Retina (tissue), 1 donor: ENCODE measurements at places on chromosomes 12 and 14.

DNA sequence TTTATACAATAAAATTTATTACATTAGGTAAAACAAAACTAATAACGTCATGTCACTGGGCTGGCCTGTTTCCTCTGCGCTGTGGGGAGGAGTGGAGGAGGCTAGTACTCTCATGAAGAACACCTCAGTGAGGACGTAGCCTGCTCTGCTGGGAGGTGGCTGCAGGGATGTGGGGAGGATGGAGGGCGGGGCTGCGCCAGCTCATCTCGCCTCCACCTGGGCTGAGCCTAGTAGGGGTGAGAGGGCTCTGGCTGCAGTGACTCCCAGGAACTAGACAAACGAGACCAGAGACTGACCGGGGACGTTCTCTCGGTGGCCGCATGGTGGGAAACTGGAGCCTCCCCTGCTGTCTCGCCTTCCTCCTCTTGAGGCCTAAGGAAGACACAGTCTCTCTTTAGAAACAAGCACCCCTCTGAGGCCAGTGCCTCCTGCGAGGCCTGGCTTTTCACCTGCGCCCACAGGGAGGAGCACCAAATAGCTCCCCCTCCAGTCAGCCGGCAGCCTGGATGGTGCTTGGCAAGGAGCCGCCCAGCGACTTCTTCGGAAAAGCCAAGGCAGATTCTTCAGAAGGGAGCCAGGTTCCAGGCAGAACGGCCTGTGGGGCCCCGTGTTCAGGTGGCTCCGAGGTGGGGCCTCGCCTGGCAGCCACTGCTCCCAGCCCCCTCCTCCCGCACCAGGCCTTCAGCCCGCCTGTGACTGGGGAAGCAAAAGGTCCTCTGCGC, 62.4 kb downstream of the PLEKHG3 start:
- DNase-seq, result no peak

DNA sequence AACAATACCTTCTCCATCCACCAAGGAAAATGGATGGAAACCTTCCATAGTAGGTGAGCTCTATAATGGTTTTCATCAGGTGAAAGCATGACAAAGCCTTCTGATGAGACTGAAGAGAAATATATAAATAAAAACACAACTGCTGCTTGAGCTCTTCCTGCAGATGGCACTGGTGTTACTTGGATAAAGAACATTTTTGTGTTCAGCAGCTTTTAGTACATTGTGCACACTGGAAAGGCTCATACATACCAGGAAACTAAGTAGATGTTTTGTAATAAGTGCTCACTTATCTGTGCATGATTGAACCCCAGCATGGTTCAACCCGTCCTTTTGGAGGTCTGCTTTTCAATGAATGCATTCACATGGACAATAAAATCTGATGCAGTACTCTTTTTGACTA, 357.3 kb upstream of the MIS18BP1 start:
- peak; percentile 49 for DNase-seq

DNA sequence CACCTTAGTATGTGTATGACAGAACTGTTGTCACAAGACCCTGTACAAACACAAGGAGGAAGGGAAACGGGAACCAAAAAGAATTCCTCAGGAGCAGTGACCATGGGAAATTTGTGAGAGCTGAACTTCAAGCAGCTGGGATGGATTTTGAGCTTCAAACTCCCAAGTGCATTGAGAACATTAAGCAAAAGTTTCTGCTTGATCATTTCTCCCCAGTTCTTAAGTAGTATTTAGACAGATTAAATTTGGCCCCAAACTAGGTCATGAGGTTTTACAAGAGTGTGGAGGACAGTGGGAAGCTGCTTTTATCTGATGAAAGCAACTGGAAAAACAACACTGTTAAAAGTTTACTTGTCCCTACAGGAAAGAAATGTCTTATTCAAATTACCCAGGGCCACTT, 206.0 kb upstream of the DCN start:
- peak; percentile 26 for DNase-seq

DNA sequence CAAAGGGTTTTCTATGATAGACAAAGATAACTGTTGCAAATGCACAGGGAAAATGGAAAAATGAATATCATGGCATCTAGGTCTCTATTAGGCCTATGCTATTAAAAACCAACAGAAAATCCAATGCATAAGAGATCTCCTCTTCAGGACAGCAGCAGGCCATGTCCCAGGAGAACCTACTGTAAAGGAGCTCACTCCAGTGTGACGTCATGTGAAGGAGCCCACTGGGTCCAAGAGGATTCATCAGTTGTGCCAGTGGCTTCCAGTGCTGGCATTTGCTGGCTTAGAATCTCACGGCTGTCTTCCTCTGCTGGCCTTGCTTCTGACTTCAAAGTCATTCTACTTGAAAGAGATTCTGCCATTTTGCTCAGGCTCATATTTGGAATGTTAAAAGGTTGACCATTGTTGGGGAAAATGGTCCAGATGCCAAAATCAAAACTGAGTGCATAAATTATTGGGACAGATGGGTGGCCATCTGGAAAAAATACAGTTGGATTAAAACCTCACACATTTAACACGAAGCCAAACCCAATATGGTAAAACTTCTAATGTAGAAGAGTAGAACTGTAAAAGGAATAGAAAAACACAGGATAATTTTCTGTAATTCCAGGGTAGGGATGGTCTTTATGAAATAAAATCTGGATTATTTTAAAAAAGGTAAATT, 75.4 kb upstream of the ARID2 start:
- DNase-seq, result peak; percentile 4

DNA sequence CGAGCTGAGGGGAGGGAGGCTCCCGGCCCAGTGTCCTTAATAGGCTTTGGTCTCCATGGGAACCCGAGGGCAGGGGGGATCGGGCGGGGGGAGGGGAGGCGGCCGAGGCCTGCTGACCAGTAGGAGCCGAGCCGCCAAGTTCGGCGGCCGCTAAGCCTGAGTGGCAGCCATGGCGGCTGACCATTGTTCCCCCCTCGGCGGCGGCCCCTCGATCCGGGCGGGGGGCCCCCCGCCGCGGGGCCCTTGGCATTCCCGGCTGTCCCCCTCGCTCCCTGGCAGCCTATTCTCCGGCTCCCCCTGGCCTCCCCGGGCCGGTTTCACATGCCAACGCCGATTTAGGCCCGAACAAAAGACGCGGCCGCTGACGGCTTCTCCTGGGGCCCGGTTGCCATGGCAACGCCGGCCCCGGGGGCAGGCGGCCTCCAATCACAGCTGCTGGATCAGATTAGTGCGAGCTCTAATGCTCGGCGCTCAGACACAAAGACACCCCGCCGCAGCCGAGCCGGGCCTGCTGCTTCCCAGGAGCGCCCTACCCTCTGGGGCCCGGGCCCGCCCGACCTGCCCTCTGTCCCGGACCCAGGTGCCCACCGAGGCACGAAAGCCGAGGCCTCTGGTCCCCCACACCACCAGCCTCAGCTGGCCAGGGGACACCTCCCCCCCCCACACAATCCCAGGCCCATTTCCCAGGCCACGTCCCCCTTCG, 7.3 kb downstream of the MSI1 start:
- DNase-seq, result peak; percentile 99

DNA sequence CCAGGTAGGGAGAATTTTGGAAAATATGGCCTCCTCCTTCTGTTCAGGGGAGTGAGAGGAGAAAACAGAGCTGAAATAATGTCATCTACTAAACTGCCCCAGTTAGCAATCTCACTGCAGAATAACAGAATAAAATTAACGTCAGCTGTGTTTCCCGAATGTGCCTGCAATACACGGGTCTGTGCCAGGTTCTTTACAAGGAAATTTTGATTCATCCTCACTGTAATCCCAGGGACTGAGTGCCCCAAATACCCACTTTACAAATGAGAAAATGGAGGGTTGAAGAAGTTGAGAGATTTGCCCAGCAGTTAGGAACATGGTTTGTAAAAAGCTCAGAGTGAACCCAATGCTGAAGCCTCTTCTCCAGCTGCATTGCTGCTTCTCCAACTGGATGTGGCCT, 21.3 kb upstream of the SERPINA6 start:
- no peak for DNase-seq

GRCh38 chr12:55797068-55797467, 20.5 kb downstream of the SARNP start:
- peak; percentile 41 for DNase-seq

- DNase-seq, result no peak
Measured at GRCh38 chr14:93914278-93914677, 12.9 kb upstream of the FAM181A start.

DNA sequence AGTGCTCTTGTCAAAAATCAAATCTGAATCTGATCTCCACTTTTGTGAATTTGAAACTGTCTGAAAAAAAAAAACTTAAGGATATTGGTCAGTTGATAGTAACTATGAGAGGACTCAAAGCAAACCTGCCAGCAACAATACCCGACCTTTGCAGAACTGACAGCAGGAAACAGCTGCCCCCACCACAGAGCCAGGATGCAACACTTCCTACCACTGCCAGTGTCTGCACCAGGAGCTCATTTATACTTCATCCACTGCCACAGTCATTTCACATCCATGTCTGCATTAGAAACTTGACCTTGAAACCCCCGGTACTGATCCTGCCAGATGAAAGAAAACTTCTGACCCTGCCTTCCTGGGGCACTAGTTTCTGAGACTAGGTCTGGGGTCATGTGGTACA, 27.4 kb upstream of the RXYLT1 start:
- no peak for DNase-seq

DNA sequence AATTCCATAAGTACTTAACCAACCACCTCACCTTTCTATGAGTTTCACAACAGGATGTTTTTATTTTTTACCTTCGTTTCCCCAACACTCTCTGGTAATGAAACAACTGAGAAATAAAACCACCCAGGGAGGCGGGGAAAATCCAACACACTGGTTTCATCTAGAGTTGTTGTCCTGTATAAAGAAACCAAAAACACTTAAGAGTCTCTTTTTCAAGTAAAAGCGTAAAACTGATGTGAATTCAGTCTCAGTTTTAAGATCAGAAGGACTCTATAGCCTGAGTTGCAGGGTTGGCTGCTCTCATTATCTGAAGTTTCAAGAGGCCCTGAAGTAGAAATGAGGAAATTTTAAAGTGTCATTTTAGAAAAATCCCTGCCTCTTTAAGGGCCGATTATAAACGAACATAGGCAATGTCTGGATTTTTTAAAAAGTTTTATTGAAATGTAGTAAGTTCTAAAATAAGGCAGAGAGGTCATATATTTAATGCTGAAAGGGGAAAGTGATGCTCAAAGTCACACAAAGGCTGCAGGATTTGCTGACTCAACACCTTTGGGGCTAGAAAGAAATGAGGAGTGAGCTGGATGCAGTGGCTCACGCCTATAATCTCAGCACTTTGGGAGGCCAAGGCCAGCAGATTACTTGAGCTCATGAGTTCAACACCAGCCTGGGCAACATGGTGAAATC, 27.2 kb downstream of the HIGD1C start:
- DNase-seq, result no peak

GRCh38 chr14:96512602-96513397, 10.6 kb downstream of the PAPOLA start:
- DNase-seq, result no peak

DNA sequence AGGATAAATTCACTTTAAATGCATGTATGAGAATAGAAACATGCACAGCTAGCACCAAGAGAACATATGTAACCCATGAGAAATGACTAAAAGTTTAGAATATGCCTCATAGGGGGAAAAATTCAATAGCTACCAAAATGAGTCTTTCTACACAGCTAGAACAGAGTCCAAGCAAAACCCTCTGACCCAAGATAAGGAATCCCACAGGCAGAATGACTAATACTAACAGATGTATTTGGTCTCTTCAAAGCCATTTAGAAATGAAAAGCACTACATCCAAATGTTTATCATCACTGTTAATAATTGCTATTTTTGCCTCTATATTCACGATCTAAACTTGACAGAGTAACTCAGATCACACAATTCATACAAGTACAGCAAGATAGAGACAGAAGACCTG, 44.0 kb downstream of the KICS2 start:
- no peak for DNase-seq

DNA sequence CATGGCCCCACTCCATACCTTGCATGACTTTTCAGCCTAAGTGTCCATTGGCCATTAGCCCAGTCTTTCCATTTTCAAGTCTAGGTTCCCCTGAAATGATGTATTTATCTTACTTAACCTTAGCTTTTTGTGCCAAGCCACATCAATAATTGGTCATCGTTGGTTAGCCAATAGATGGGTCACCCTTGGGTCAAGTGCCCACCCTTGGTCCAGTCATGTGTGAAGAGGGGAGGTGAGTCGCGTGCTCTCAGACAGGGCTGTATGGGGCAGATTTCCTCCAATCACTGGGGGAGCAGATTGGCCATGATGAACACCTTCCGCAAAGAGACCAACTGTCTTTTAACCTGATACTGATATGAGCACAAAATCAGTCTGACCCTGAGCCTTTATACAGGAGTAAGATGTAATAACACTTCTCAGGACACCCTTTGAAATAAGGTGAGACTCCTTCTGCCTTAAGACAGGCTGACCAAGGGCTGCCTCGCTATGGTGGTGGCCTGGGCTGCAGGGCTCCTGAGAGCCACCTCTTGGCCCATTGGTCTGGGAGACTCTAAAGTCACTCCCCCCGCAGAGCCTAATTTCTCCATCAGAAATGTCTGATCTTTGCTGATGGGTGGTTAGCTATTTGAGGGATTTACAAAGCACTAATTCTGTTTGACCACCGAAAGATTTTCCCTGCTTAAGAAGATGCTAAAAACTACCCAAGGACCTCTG, 143.2 kb downstream of the ZFP36L1 start:
- no peak for DNase-seq

DNA sequence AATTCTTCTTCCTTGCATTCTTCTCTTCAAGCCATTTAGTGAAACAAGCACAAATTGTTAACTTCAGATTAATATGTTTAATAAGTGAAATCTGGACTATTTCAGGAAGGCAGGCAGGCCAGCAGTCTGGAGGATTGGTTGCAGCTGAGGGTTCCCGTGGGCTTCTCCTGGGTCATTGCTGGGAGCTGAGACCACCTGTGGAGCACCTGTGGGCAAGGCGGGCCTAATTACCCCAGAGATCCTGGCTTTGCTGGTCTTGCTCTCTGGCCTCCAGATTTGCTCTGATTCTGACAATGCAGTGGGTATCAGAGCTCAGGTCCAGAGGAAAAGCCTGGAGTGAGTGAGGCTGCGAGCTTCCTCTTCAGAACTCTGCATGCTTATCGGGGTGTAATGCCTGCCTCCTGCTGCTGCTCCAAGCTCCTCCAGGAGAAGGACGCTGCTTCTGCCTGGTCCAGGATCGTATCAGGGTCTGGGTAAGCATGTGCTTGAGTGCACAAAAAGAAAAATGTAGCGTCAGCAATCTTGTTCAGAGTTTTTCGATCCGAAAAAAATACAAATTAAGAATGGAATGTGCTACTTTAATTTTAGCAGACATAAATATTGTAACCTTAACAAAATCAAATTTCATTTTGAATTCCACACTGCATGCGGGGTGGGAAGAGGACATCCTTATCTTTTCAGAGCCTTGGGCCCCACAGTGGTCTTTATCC, 93.8 kb downstream of the TMEM30B start:
- peak; percentile 43 for DNase-seq

- no peak for DNase-seq
Measured at GRCh38 chr12:52469853-52470252, 3.8 kb downstream of the KRT6C start.

GRCh38 chr14:81561084-81561775, 27.6 kb upstream of the SEL1L start:
- DNase-seq, result no peak

DNA sequence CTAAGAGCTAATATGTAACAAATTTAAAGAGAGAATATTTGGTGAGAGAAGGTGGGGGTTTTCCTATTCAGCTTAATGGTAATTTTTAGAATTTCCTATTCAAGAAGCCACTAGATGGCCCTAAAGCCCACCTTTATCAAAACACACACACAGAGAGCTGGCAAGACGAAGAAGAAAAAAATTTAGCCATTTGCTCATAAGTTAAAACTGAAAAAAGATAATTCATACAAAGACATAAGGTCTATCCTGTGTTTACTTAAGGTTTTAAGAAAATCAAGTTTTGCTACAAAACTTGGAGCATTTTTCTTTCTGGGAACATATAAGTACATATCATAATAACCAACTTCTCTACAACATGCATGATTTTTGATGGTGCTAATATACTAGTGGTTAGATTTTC, 46.8 kb upstream of the PCED1B start:
- DNase-seq, result peak; percentile 42
